Activated CD4-positive, alpha-beta T cell treated with anti-CD3 and anti-CD28 coated beads, Interleukin-2, Interleukin-4, amounts not matched to agents 100 ng/mL and 50 ng/mL, durations not matched to agents 16 hours and 8 hours (primary cell): ENCODE measurements at places on chromosomes 5 and 9.

DNA sequence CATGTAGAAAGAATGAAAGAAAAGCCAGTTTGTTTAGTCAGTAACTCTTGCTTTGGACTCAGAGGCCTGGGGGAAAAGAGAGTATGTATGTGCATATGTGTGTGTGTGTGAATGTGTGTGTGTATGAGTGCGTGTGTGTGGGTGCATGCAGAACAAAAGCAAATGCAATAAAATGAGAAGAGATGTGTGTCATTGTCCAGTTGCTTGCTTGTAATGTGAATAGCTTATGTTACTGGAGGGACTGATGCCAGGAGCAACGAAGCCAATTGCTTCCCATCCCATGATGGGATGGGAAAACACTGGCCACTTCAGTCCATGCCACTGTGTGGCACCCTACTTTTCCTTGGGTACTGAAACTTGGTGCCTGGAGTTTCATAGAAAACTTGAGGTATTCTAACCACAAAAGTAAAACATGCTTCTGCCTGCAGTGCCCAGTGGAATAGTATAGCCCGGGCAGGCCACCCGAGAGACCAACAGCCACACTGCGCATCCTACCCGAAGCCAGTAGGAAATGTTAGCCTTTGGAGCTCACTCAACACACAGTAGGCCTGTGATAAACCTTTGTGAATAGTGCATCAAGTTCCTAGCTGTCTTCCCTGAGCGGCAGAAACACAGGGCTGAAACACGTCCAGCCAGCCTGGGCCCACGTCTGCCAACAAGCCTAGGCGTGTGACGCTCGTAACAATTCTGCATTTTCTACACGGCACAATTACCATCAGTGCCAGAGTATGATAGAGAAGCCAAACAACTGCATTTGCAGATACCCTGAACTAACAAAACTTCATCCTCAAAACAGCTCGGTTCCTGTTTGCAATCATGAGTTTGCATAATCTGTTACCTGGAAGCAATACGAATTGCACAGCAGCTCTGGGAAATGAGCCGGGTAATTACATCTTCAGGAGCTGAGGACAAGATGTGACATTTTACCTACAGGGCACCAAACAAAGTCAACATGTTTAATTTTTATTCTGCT lies 198.1 kb downstream of the SYK start:
- no peak for DNase-seq

- peak; percentile 59 for DNase-seq
Measured at GRCh38 chr9:120926397-120926928, at the start of gene TRAF1. TRAF1 (minus strand) TSS chr9:120926796; CDS start chr9:120926075, 721 bp downstream.

- no peak for DNase-seq
Measured at GRCh38 chr5:171629628-171630349, 155.8 kb upstream of the SMIM23 start.

DNA sequence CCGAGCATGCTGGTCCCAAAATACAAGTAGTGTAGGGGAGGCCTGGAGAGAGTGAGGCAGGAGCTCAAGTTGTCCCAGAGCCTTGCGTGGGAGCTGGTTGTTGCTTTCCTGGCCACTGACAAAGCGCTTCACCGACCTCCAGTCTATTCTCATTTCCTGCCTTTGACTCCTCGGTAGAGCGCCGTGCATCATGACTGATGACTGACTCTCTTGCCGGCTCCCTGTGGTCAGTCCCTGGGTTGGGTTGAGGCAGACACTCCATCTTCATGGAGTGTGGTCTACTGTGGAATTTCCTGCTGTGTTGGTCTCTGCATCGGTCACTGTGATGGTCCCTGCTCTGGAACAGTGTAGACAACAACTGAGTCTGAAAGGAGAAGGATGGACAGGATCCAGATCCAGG lies 175.1 kb upstream of the S1PR3 start:
- no peak for DNase-seq

- no peak for DNase-seq
Measured at GRCh38 chr5:82396871-82397514, 118.8 kb upstream of the RPS23 start.

DNA sequence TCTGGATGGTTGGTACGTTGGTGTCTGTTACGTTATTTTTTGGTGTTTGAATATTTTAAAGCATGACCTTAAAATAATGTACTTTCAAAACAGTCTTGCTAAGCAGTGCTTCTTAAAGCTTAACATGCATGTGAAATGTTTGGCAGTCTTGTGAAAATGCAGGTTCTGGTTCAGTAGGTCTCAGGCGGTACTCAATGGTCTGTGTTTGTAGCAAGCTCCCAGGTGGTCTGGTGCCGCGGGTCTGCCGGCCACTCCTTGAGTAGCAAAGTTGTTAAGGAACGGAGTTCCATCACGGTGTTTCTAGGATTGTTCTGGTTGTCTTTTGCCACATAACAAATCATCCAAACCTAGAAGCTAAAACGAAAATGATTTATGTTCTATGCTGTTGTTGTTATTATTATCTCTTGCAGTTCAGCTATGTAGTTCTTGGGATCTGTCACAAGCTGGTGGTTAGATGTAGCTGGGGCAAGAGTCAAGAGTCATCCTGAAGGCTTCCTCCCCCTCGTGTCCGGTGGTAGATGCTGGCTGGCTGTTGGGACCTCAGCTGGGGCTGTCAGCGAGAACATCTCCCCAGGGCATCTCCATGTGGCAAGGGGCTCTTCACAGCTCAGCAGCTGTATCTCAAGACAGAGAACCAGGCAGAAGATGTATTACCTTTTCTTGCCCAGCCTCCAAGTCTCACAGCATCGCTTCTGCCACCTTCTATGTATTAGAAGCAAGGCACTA lies 186.8 kb downstream of the PALM2AKAP2 start:
- DNase-seq: no peak

GRCh38 chr9:38724754-38725153 lies 4.8 kb upstream of the FAM240B start:
- DNase-seq: no peak
